ENCODE measurements at places on chromosomes 1 and 21.

GRCh38 chr1:163035446-163036249, 33.5 kb upstream of the RGS4 start:
- peak; percentile 96 for DNase-seq

GRCh38 chr1:171606402-171606941, 15.6 kb upstream of the MYOCOS start:
- DNase-seq, result no peak

GRCh38 chr1:89673251-89673650, 40.3 kb downstream of the LRRC8C start:
- DNase-seq, result no peak

DNA sequence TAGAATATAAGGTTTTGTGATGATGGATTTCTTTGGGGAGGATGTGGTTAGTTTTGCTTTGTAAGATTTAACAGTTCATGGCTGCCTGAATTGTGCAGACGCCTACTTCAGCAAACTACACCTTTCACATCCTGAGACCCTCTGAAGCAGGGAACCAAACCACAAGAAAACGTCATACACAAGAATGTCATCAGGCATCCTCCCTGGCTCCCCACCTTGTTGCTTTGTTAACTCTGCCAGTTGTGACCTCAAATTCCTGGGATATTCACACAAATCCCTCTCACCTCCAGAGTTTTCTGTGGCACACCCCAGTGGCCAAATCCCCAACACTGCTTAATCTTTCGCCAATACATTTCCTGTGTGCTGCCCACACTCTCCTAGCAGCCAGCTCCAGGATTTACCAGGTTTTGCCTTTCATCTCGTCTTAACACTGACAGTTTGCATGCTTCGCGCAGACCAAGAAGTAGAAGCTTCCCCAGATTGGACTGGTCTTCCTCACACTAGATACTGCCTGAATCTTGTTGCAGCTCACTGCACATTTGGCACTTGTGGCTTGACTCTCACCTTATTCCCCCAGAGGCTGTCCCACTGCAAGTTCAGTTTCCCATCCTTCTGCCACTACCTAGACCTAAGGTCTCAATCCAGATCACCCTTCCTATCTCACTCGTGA, 51.1 kb upstream of the CTTNBP2NL start:
- no peak for DNase-seq

DNA sequence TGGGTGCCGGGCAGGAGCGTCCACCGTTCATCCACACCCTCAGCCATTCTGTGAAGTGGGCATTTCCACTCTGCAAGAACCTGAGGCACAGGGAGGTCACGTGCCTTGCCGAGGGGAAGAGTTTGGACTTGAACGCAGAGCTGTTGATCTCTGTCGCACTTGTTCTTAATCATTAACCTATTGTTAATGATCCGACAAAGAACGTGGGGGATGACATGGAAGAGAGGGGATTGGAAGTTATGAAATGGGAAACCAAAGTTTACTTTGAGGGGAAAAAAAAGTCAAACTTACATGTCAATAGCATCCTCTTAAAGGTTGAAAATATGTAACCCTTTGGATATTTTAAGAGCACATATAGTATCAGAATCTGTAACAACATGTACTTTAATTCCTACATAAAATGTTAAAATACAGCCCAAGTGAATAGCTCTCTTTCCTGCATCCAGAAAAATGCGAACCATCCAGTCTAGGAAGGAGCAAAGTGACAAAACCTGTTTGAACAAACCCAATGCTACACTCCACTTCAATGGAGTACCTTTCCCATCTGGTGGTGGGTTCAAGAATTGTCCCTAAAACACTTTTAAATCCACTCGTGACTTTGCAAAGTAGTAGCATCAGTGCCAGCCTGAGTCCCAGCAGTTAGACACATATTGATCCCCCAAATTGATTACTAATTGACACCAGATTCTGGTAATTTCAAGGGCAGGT, 75.5 kb downstream of the SETD4 start:
- DNase-seq, result no peak

GRCh38 chr1:229339520-229339919, 3.3 kb downstream of the CCSAP start:
- DNase-seq, result no peak

- peak; percentile 14 for DNase-seq
Measured at GRCh38 chr1:54671985-54672608, 30.5 kb downstream of the MROH7 start.

DNA sequence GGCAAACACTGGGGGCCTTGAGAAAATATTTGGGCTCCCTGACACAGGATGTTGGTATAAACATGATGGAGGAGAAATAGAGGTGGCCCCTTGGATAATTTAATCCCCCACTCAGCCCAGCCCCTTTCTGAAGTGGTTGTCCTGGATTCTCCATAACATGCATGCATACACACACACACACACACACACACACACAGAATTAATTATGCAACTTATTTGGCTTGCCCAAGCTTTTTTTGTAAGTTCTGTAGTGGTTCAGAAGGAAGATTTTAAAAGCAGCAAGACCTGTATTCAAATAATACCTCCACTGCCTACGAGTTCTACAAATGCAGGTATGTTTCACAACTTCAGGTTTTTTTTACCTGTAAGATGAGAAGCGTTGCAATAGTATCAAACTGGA, 15.0 kb downstream of the ATF3 start:
- DNase-seq, result no peak

- DNase-seq, result no peak
Measured at GRCh38 chr1:117630423-117630998, 24.7 kb downstream of the TENT5C start.

- no peak for DNase-seq
Measured at GRCh38 chr1:207355513-207356295, 34.2 kb downstream of the CD55 start.

All from non-pigmented ciliary epithelial cell (primary cell).